T-helper 17 cell (primary cell): ENCODE measurements at places on chromosomes 2 and 18. TPM values are rescaled to one million over a fixed set of nuclear protein-coding genes. Genes with fewer than 3 reads are reported as not detected.

Gene GREB1L
- total RNA-seq = not detected

Gene SLC16A14
- total RNA-seq = 0.23 TPM

Gene BBS5
- 2.9 TPM for total RNA-seq

- H3K4me3 ChIP-seq = no peak overlapping the region
- peaks cover 2% of the 10 kb centered on the region for H3K36me3 ChIP-seq
- H3K4me1 ChIP-seq = peaks cover 9% of the 10 kb centered on the region
- peaks cover 31% of the 10 kb centered on the region for H3K27me3 ChIP-seq
- no peak for DNase-seq
These were observed 163.6 kb upstream of the RBMS1 start for GRCh38 chr2:160657196-160657595.

Gene AQP12B
- not detected for total RNA-seq
